ENCODE measurements at places on chromosomes 16 and 17.

- DNase-seq: no peak
These were observed 103.5 kb downstream of the STX8 start for GRCh38 chr17:9472094-9472493.

- no peak for DNase-seq
These were observed 51.6 kb downstream of the DNAH17 start for GRCh38 chr17:78525511-78526160.

DNA sequence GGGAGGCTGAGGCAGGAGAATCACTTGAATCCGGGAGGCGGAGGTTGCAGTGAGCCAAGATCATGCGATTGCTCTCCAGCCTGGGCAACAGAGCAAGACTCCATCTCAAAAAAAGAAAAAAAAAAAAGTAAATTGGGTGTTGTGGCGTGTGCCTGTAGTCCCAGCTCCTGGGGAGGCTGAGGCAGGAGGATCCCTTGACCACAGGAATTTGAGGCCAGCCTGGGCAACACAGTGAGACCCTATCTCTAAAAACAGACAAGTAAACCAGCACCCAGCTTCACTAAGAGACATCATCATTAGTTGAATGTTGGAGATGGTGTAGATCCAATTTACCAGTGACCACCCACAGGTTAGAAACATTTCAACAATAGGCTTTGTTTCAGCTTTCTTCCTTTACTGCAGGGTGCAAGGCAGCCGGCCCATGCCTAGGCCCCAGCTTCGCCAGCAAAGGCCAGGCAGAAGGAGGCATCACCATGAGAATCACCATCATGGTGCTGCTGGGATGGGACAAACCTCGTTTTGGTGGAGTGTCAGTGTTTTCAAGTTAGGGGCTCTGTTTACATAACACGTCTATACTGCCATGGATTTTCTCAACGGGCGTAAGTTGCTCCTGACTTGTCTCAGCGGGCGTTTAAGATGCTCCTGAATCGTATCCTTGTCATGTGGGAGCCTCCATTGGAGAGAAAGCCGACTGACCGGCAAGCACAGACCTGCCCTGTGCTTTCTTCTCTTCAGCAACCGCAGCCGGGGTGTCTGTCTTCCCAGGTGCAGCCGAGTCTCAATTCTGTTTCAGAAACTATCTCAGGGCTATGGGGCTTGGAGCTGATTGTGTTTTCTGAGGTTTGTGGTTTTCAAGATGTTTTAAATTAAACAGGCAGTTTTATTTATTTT is 7.3 kb downstream of the TCF25 start:
- no peak for DNase-seq

GRCh38 chr17:7208027-7208571 is 11.5 kb downstream of the DLG4 start:
- DNase-seq: no peak

GRCh38 chr16:67017810-67018488 is 11.0 kb upstream of the CBFB start:
- DNase-seq: peak; percentile 77

DNA sequence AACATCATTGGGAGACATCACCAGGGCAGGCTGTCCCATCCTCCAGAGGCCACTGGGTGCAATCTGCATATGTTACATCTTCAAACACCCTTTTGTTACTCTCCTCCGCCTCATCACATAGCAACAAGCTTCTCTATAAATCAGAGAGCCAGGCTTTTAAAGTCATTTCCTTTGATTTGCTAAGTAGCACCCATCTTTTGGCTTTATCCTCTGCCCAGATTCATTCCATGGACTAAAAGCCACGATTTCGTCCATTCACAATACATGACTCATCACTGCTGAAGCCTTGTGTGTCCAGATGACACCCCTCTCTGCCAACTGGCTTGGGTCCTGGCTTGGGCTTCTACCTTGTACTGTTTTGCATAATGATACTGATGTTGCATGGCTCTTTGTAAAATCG is 2.0 kb upstream of the KRT38 start:
- no peak for DNase-seq

- peak; percentile 10 for DNase-seq
These were observed 42.8 kb upstream of the ZC3H18 start for GRCh38 chr16:88527186-88527936.

- DNase-seq: peak; percentile 51
These were observed 18.8 kb downstream of the ALOX15B start for GRCh38 chr17:8057691-8058114.

DNA sequence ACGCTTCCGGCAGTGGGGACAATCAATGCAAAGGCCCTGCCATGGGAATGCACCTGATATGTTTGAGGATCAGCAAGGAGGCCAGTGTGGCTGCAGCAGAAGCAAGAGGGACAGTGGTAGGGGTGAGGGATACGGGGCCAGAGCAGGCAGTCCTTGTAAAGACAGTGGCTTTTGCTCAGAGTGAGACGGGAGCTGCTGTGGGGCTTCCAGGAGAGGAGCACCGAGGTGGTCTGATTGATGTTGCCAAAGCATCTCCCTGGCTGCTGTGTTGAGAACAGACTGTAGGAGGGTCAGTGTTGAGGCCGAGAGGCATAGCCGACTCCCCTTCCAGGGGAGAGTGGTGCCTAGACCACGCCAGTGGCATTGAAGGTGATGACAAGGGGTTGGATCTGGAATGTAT is 11.4 kb upstream of the SPNS2 start:
- no peak for DNase-seq

DNA sequence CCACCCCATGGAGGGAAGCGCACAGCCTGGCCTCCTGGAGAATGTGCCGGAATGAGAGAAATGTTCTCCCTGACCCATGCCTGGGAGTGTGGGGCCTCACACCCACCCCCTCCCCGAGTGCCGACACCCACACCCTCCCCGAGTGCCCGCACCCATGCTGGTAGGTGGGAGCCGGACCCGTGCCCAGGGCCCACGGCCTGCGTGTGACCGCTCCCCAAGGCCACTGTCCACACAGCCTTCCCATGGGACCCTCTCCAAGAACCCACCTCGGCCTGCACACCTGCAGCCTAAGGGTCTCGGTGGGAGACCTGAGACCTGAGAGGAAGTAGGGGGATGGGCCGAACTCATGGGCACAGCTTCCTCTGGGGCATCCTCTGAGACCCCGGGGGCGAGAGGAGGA is 3.3 kb upstream of the PVALEF start:
- no peak for DNase-seq

DNA sequence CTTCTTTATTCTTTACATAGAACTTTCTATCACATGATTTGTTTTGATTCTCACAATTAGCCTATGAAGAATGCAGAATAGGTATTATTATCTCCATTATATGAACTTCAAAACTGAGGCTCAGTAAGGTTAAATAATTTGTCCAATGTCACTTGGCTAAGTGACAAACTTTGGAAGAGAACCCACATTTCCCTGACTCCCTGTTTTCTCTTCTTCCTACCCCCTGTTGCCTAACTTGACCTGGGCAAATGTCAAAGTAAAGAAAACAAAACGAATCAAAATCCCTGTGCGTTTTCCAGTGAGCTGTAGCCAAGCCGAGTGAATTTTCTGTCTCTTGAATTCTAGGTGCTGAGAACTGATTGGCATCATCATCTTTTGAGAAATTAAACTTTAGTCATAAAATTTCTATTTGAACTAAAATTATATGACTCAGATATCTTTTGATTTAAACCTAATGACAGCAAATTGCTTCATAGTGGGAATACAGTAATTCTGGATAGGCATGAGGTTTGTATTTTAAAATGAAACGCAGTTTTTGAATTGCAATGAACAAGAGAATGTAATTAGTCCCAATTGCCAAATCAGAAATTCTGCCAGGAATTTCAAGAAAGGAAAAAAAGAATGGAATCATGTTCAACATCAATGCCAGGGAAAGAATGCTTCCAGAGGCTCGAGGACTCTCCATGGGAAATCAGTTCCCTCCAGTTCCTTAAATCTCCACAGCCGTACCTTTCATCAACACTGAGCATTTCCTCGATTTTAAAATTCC is 4.6 kb upstream of the NACA2 start:
- DNase-seq: no peak

- peak; percentile 34 for DNase-seq
These were observed 834 bp downstream of the FLYWCH1 start for GRCh38 chr16:2912330-2913199.

- no peak for DNase-seq
These were observed 1.8 kb upstream of the RARA start for GRCh38 chr17:40307001-40307730.

- no peak for DNase-seq
These were observed 32.8 kb upstream of the ABCC12 start for GRCh38 chr16:48188449-48189102.

DNA sequence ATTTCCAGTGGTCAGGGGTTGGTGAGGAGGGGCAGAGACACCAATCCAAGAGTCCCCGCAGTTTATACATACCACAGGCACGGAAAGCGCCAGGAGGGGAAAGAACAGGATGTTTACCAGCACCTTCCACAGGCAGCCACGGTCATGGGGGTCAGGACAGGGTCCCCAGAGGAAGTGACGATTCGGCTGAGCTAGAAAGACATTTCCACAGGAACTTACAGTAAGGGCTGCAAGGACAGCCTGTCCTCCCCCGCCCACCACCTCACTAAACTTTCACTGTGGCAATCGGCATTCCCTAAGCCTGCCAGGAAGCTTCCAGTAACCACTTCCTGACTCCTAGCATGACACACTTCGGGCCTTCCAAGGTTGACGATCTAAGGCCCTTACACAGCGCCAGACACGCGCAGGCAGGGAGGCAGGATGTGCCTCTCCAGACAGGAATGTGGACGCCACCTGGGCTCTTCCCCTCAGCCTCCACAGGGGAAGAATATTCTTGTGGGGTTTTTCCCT is 1.2 kb upstream of the MT2A start:
- peak; percentile 93 for DNase-seq

DNA sequence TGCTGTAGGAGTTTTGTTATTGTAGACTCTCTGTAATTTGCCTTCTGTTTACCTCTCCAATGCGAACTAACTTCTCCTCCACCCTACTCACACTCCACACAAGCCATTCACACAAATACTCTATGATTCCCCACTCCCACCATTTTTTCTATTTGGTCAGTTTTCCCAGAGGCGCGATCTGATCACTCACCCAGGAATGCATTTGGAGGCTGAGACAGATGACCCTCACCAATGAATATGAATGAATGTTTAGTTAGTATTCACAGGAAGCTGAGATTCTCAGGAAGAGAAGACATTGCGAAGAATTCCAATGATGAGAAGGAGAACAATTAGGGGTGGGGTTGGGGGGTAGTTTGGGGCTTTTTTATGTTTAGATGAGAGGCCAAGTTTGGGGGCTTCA is 10.5 kb upstream of the ANKFN1 start:
- no peak for DNase-seq

DNA sequence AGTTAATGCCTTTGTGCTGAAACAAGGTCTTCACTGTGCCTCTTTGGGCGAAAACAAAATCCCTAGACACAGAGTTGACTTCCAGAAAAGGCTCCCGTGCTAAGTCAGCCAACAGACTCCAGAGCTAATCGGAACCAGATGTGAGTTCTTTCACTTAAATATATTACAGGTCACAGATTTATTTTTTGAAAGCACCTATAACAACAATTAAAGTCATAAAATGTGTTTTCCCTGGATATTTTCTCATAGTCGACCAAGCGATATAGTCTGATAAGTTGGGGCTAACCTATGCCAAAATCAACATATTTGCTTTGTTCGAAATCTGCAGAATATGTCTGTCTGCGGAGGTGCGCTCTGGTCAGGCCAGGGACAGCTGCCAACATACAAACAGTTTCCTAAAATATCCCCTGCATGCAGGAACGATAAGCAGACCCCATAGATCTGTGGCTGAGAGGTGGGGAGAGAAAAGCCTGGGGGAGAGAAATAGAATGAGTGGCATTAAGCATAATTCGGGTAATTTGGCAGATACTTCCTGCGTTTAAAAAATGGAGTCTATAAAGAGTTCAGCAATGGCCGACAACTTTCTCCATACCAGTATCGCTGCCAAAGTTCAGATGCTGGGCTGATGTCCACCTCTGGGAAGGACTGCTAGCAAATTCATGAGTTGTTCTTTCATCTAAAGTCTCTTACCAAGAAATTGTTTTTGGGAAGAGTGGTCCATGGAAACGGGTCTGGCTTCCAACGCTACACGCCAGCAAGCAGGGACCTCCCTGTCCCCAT is 50.8 kb upstream of the MYH10 start:
- DNase-seq: no peak

DNA sequence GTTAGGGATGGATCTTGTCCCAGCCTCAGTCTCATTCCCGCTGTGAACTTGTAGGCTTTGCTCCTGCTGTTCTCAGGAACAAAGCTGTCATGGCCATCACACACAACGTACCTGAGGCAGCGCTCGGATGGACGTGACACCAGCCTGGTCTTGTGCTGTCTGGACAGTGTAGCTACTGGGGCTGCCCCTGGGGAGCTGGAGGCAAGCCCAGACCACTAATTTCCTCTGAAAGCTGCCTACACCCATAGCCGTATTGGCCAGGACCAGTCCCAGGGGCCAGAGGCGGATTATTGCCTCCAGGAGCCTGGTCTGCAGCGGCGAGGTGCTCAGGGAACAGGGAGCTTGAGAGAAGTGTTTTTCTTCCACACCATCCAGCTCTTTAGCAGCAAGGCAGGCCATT is 11.7 kb downstream of the ZNHIT3 start:
- no peak for DNase-seq

DNA sequence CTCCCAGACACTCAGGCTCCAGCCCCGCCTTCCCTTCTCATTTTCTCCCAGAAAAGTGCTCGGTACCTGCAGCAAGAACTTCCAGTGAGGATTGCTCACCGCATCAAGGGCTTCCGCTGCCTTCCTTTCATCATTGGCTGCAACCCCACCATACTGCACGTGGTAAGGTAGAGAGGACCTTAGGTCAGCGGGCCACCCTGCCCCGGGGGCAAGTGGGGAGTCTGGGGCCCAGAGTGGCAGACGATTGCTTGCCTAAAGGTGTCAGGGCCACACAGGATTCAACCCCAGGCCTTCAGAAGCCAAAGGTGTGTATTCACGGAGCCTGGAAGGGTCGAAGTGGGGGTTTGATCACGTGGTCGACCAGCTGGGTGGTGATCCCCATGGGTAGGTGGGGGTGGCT is 1.4 kb downstream of the BCKDK start:
- no peak for DNase-seq

DNA sequence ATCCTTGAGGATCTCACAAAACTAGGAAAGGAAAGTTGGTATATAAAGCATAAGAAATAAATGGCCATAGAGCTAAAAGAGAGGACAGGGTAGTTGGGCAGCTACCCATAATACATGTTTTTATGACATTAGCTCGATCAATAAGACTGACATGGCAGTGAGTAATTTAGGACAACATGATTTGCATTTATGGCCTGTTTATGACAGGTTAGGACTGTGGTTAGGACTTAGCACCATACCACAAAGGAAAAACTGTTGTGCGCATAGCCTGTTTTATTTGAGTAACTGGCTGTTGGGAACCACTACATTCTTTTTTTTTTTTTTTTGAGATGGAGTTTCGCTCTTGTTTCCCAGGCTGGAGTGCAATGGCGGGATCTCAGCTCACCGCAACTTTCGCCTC is 18.0 kb upstream of the TRIM37 start:
- no peak for DNase-seq
